ENCODE measurements at places on chromosomes 7 and 10.

GRCh38 chr10:49387071-49387470 is 8.8 kb downstream of the DRGX start:
- DNase-seq = no peak

DNA sequence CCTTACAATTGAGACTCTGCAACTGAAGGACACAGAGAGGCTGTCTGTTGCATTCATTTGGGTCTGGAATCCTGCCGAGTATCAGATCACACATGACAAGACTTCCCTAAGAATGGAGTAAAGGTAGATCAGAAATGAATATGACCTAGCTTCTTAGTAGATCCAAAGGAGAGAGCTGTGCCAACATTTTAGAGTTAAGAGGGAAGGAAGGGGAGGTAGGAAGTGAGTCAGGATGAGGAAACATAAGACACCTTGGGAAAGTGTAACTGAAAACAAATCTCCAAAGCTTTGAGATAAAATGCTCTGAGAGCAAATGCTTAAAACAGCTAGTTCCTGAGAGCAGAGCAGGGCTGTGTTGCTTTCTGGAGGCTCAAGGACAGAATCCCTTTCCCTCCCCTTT is 6.1 kb upstream of the SLC25A13 start:
- no peak for DNase-seq

GRCh38 chr10:72238392-72239175 is 22.5 kb upstream of the ASCC1 start:
- DNase-seq = no peak

- peak; percentile 49 for DNase-seq
Observed at GRCh38 chr7:142557971-142558582, 191.2 kb upstream of the PRSS1 start.

DNA sequence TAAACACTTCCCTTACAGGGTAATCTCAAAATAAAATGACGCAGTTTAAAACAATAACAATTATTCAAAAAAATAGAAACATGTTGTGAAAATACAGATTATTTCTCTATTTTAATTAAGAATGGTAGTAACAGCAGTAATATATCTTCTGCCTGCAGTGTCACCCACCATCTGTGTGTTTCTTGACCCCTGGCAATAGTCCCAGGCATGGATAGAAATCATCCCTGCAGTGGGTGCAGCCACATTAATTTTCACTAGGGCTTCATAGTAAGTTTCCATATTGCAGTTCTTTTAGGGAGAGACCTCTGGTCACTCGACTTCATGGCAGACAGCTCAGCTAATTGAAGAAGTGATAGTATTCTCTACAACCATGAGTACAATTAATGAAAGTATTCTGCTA is 470.1 kb upstream of the TEX47 start:
- no peak for DNase-seq

DNA sequence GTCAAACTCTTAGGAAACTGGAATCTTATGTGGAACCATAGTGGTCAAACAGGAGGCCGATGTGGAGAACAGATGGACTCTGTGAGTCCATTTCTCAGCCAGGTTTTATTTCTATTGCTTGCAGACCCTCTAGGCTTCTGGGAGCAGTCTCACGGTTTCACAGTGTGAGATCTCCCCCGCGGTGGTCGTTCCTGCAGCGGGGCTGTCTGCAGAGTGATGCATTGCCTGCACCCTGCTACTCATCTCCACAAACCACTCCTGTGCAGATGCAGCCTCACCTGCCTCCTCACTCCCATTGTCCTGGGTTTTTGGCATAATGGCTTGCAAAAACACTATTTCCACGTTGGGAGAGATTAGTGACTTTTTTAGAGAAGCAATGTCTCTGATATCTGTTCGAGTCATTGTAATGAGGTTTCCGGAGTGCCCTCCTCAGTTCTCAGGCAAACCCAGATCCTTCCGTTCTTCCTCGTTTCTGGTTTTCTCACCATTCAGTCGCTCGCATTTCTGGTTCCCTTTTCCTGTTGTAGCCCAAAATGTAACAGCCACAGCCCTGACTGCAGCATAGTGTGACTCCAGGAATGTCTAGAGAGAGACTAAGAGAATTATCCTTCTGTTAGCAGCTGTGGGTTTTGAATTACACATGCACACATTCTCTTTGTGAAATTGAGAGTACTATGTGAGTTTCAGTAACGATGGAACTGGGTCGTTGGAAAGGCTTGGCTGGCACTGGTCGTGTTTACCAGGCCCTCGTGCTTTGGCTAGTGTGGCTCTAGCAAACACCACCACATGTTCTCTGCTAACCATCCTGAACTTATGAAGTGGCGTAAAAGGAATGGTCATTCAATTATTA is 30.2 kb downstream of the ACADSB start:
- DNase-seq = no peak

DNA sequence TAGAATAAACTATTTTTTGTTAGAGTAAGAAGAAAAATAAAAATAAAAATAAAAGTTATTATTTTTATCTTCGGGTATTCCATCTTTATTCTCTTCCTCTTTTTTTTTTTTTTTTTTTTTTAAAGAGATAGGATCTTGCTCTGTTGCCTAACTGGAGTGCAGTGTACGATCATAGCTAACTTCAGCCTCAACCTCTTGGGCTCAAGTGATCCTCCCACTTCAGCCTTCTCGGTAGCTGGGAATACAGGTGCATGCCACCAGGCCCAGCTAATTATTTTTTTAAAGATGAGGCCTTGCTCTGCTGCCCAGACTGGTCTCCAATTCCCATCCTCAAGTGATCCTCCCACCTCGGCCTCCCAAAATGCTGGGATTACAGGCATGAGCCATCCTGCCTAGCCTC is 15.4 kb downstream of the STAM start:
- DNase-seq = no peak

- DNase-seq = no peak
Observed at GRCh38 chr7:88546808-88547207, 212.7 kb upstream of the ZNF804B start.

- DNase-seq = peak; percentile 55
Observed at GRCh38 chr10:42933448-42934340, 143.2 kb upstream of the RET start.

DNA sequence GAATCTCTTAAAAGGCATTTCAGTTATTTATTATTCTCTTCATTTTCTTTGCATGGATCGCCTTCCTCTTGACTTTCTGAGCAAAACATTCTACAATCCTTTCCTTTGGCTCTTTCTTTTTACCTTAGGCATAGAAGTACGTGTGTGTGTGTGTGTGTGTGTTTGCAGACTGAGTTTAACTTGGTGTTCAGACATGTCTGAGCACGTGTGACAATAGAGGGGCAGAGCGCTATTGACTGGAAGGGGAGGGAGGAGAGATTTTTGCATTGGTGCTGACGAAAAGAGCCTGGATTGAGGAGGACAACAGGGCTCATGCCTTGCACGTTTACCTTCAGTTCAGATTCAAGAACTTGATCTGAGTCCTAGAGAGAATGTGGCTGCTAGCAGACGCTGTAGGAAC is 129.8 kb downstream of the SEC23IP start:
- DNase-seq = no peak

DNA sequence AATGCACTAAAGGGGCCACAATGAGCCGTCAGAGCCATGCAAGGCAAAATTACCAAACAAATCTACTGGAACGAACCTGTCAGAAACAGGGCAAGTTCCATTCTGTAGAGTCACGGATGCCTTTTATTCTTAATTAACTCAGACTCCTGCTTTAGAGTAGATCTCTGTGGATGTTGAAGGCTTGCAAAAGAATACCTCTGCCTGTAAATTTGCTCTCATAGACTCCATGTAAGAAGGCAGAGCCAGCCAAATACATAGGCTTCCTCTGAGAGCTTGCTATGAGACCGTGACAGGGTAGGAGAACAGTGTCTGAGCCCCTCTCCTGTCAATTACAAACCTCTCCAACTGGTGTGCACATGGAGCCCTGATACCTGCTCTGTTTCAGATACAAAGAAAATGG is 787.9 kb upstream of the POM121L12 start:
- DNase-seq = no peak

GRCh38 chr10:5640501-5640900 is 25.9 kb downstream of the ASB13 start:
- no peak for DNase-seq

DNA sequence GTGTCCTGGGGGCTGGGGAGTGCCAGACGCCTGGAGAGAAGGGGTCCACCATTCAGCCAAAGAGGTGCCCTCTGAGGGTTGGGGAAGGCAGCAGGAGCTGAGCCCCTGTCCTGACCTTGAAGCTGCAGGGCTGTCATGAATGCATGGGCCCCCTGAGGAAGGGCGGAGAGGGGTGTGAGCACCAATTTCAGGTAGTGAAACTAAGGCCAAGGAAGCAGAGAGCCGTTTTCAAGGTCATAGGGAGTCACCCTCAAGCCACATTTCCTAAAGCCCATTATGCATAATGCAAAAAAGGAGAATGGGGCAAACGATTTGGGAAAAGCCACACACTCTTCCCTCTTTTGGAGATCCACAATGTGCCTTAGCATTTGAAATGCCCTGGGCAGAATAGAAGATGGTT is 37.2 kb downstream of the FIGNL1 start:
- DNase-seq = no peak

DNA sequence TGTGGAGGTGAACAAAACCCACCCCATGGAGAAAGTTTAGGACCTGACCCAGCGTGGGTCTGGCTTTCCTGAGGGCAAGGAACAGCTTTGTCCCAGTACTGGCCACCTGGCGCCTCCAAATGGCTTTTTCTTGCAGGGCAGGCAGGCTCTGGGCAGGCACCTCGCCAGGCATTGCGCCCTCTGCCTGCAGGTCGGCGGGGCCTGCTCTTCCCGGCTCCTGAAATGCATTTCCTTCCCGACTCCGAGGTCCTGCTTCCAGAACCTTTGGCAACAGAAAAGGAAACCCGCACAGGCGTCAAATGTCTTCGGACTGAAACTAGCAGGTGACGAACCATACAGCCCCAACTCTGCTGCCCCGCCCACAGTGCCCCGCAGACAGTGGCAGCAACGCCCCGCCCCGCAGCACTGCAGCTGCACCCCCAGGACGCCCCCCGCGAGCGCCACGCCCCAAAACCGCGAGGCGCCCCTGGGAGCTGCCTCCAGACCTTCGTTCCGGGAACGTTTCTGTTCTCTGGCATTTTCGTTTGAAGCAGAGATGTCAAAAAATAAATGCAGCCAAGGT is 65.5 kb downstream of the C10orf143 start:
- no peak for DNase-seq

GRCh38 chr7:79749856-79750255 is 296.4 kb upstream of the MAGI2 start:
- no peak for DNase-seq

- DNase-seq = no peak
Observed at GRCh38 chr7:151306374-151306773, 35.2 kb upstream of the NUB1 start.

DNA sequence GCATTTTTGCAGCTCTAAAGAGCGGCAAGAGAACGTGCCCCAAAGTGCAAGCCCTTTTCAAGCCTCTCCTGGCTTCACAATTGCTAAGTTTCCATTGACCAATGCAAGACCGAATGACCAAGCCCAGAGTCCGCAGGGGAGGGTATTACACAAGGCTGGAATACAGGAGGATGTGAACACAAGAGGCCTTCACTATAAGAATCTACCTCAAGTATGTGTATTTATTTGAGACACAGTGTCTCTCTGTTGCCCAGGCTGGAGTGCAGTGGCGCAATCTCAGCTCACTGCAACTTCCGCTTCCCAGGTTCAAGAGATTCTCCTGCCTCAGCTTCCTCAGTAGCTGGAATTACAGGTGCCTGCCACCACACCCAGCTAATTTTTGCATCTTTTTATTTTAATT is 22.2 kb upstream of the TPST1 start:
- no peak for DNase-seq

GRCh38 chr10:122981066-122981464 is 864 bp downstream of the PSTK start:
- DNase-seq = no peak

GRCh38 chr7:127584648-127585043 is 750 bp downstream of the GCC1 start:
- DNase-seq = no peak

All from activated T-cell treated with anti-CD3 and anti-CD28 coated beads, Interleukin-2, amount 50 U/mL, for 1 hour (primary cell).